ENCODE measurements at places on chromosomes 11 and 22.
A peak's percentile ranks its signal among the peaks of the same experiment; 100 is the strongest.

DNA sequence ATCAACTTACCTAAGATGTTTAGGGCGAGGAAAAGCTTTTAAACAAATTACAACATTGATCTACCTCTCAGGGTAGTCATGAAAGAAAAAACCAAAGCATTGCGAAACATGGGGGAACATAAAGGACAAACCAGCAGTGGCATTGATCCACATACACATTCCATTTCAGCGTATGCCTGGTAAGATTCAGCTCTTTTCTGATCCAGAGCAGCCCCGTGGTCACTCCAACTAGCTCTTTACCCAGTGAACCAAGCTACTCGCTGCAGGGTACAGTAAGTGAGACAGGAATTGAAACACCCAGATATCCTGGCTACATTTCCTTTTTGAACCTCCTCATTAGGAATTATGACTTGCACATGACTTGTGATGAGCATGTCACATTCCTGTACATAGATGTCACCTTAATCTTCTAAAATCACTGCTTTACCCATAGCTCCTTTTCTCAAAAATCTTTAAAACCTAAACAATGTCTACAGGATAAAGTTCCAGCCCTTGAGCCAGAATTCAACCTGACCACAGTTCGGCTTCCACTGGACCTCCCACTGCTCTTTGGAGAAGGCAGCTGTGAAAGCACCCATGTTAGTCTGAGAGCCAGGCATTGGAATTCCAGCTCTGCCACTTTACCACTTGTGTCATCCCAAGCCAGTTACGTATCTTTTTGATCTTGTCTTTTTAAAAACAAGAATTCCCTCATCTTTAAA, 42.9 kb upstream of the AKIP1 start:
- DNase-seq, result no peak

DNA sequence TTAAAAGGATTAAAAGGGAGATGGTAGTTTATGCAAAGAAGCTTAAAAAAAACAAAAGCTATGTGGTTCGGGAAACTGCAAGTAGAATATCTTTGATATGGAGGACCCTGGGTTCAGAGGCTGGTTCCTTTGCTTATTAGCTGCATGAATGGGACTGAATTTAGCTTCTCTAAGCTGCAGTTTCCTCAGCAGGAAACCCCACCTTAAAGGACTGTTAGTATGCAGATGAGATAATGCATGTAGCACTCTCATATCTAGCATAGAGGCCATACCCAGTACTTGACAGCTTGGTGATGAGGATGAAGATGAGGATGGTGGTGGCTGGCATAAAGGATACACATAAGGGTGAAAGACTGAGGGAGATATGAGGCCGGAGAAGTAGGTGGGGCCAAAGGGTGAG, 134.6 kb downstream of the RRAS2 start:
- DNase-seq, result no peak

DNA sequence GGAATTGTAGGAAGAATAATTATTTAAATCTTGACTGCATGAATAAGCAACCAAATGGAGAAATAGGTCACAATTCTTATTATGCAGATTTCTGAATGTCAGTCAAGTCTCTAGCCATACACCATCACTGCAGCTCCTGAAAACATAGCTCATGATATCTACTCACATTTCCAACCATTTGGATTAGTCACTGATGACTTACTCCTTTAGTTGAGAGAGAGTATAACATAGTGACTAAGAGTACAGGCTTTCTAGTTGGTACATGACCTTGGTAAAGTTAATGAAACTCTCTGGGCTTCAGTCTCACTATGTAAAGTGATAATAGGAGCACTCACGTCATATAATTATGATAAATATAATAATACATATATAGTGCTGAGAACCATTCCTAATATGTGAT, 265.2 kb downstream of the KCNA4 start:
- no peak for DNase-seq

- peak; percentile 69 for DNase-seq
These were observed 6.9 kb downstream of the KMT5B start for GRCh38 chr11:68206211-68206610.

GRCh38 chr11:111672949-111673348, 70.7 kb downstream of the SIK2 start:
- DNase-seq, result no peak

DNA sequence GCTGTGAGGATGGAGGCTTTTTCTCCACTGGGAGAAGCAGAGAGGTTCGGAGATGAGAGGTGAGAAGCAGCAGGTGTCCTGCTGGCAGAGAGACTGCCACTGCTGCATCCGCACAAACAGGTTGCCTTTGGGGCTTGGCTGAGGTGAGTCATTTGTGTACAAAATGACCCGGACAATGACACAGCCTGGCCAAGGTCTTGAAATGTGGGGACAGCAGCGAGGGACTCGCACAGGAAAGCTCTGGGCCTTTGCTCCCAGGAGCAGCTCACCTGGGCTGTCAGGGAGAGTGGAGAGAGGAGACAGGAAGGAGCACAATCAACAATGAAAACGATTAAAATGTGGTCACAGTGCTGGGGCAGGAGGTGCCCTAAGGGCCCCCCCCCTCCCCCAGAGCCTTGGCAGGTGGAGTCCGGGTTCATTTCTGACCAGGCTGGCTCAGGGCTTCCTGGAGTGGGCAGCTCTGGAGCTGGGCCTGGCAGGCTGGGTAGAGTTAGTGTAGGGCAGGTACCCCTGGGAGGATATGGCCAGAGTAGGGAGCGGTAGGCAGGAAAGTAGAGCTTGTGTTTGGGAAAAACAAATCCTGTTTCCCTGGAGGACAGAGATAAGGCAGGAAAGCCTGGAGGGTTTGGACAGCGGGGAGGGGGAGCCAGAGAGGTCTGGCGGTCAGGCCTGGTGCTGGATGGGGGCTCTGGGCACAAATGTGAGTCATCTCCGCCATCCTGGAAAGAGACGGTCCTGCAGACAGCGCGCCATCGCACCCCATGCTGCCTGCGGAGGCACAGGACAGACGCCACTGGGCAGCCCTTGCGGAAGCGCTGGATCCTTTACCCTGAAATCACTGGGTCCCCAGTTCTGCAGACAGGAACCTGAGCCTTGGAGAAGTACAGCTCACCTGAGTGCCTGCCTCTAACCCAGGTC, 37.8 kb upstream of the CELSR1 start:
- no peak for DNase-seq

DNA sequence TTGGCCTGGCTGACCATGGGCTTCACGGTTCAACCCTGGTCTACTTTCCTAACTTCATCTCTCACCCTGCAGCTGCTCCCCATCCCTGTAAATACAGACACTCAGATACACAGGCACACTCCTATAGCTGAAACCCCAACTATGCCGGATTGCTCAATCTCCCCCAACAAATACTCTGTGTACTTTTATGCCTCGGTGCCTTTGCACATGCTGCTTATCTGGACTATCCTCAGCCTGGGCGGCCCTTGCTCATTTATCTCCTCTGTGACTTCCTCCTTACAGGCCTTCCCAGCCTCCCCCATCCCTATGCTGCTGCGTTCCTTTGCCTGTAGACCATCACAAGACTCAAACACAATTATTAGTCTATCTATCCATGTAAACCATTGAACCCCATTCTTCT, 76.6 kb downstream of the PKNOX2 start:
- DNase-seq, result no peak

- no peak for DNase-seq
These were observed 2.8 kb downstream of the PISD start for GRCh38 chr22:31659246-31659645.

DNA sequence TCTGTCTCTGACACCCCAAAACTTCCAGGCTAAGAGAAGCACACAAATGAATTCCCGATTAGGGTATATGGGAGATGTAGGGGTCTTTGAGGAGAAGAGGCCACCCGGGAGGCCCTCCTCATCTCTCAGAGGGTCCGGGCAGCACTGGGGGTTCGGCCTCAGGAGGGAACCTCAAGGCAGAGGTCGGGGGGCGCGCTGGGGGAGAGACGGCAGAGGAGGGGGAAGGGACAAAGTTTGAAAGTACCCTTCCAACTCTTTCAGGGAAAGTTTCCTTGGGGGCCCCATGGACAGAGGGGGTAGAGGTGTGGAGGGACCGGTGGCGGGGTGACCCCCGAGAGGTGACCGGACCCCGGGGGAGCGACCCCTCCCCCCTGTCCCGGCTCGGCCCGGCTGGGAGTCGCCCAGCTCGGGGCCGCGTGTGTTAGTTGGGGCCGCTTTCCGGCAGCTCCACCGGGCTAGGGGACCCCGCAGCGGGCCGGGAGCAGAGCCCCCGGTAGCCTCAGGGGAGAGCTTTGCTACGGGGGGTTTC, 3.3 kb upstream of the GCAT start:
- DNase-seq, result peak; percentile 3

DNA sequence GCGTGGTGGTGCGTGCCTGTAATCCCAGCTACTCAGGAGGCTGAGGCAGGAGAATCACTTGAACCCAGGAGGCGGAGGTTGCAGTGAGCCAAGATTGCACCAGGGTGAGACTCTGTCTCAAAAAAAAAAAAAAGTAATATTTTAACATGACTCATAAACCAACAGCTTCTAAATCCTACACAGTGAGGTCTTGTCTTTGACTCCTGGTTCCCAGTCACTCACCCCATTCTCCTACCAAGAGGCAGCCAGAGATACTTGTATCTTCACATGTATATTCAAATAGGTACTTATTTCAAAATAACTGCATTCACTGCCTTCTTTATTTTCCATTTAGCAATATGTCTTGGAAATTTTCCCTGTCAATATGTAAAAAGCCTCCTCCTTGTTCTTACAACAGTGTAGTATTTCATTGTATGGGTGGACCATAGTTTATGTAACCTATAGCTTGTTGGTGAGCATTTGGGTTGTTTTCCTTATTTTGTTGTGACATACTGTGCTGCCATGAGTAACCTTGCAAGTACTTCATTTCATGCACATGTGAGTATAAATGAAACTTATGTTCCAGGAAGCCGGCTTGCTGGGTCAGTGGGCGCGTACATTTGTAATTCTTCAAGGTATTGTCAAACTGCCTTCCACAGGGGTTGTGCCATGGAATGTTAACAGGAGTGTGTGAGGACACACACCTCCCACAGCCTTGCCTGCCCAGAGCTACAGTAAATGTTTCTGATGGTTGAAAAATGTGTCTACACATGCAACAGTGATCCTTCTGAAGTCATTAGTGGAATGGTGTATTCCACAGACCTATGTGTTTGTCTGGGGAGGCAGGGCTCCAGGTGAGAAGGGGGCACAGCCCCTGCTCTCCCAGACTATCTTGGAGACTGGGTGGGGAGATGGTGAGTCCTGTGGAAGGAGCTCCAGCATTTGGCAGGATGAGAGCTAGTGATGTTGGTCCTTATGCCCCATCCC, 47.9 kb downstream of the OSBP2 start:
- DNase-seq, result peak; percentile 72

DNA sequence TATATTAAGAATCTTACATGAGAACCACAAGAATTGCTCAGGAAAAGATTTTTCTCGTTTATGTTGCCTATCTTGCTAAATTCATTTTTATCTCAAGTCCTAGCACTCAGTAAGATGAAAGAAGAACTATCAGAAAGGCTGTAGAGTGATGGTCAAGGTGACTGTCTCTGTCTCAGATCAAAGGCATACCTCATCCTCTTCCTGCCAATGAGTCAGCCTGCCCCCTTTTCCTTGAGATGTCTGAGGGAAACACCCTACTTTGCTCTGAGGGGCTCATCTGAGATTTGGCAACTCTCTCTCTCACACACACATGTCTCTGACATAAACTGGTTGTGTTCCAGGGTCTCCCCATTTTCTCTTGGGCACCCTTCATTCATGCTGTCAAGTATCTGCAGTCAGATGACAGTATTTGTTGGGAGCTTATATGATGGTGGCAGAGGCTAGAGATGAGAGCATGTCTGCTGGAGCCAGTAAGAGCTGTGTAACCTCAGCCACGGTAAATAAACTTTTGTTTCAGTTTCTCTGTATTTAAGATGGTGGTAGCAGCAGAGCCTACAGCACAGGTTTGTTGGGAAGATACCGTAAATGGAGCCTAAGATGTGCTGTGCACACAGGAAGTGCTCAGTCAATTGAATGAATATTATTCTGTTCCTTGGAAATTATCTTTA, 1.6 kb downstream of the MMP27 start:
- no peak for DNase-seq

GRCh38 chr11:39641751-39642150, 1817.7 kb downstream of the LRRC4C start:
- no peak for DNase-seq

- DNase-seq, result no peak
These were observed 15.3 kb downstream of the RCOR2 start for GRCh38 chr11:63901660-63902059.

DNA sequence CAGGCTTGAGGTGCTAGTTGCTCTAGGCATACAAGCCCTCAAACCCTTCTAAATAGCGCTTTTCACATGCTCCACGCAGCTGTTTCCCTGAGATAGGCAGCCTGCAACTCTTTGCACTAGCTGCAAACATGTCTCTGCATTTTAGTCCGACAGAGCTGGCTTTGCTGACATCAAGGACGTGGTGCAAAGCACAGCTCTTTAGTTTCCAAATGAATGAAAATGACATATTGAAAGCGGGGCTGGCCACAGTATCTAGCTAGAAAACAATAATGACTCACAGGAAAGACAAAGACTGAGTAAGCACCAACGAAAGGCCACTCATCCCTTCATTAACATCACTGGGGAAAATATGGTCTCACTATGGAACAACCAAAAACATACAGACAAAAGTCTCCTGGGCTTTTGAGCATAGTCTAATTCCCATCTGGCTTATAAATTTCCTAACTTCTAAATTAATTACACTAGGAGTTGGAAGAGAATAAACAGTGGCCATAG, 15.3 kb upstream of the ZC3H12C start:
- DNase-seq, result peak; percentile 93

DNA sequence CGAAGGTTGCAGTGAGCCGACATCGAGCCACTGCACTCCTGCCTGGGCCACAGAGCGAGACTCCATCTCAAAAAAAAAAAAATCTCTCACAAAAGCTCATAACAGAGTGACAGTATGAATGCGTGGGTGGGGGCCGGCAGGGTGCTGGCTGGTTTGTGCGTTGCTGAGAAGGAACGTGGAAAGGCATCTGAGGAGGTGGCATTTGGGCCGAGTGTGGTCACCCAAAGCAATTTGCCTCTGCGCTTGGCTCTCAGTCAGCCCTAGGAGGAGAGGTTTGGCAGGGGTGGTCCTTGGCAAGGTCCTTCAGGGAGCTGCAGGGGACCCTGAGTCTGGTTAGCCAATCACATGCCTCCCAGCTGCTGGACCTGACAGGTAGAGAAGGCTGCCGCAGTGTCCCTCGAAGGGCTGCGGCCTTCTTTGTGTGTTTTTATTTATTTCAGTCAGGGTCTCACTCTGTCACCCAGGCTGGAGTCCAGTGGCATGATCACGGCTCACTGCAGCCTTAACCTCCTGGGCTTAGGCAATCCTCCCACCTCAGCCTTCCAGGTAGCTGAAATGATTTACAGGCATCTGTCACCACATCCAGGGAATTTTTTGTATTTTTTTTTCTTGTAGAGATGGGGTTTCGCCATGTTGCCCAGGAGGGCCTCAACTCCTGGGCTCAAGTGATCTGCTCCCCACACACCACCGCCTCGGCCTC, 23.5 kb upstream of the OSBPL5 start:
- no peak for DNase-seq

Measured in suppressor macrophage treated with lipopolysaccharide for 4 hours (primary cell).